H9 (cell line): ENCODE measurements at places on chromosomes 4 and X.
A peak's percentile ranks its signal among the peaks of the same experiment; 100 is the strongest.

- no peak for DNase-seq
Measured at GRCh38 chr4:23337292-23337691, 552.6 kb downstream of the PPARGC1A start.

DNA sequence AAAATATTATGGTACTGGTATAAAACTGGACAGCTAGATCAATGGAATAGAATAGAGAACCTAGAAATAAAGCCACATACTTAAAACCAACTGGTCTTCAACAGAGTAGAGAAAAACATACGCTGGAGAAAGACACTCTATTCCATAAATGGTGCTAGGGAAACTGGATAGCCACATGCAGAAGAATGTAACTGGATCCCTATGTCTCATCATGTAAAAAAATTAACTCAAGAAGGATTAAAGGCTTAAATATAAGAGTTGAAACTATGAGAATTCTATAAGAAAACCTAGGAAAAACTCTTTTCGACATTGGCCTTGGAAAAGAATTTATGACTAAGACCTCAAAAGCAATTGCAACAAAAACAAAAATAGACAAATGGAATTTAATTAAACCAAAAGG is 114.6 kb downstream of the PCDH18 start:
- DNase-seq = no peak

DNA sequence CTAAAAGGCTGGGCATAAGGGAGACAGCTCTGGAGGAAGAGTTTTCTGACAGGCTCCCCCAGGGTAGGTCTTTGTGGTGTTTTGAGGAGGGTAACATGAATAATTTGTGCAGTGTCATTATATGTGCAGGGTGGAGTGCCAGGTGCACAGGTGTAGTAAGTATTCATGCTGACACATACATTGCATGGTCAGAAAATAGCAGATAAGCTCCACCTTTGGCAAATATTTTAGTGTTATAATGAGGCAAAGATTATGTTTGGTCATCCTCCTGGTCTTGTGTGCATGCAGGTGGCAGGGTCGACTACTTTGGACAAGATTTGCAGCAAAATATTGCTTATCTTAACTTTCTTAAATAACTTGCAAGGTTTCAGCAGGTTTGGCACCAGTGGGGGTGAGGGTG is 910.4 kb upstream of the PCDH10 start:
- no peak for DNase-seq

- no peak for DNase-seq
Measured at GRCh38 chr4:177809791-177810190, 367.6 kb upstream of the AGA start.

GRCh38 chr4:9898596-9899305 is 117.3 kb downstream of the DRD5 start:
- DNase-seq = peak; percentile 90

DNA sequence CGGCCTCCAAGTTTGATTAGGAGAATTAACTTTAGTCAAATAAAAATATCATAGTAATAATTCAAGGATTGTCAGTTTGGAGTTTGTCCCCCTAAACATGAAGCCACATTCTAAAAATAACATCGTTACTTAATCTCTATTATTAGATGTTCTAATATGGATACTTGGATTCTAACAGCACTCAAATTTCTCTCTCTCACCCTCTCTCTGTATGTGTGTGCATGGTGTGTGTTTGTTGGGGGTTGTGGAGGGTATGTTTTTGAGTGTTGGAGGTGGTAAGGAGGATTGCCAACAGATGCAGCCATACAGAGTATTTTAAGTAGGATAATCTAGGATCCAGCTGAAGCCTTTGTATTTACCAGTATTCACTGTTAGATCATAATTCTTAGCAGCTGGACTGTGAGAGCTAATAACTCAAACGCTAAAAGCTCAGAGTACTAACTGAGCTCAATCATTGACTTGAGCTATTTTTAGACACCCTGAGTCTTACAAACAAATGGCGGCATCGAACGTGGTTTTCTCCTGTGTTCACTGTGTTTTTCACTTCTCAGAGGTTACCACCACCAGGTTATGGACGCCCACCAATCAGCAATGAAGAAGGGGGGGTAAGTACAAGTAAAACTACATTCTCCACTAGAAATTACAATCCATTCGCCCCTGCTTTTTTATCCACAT is 8.8 kb downstream of the ENAM start:
- DNase-seq = no peak

DNA sequence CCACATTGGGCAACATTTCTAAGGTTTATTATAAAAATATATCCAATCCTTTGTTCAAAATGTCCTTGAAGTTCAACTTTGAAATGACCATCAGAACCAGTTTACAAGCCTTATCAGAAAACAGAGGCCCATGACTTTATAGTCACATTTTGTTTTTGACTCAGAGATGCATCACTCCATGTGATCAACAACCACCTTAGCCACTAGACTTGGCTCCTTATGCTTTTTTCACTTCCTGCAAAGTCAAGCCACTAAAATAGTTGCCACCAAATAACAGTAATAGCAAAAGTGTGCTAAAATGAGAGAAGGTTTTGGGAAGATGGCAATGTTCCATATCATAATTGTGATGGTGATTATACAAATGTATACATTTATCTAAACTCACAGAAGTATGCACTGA is 181.7 kb downstream of the MAML3 start:
- no peak for DNase-seq
